ENCODE measurements at places on chromosomes 7 and 10.

- DNase-seq: no peak
Observed at GRCh38 chr10:104835422-104835821, 194.3 kb downstream of the SORCS3 start.

DNA sequence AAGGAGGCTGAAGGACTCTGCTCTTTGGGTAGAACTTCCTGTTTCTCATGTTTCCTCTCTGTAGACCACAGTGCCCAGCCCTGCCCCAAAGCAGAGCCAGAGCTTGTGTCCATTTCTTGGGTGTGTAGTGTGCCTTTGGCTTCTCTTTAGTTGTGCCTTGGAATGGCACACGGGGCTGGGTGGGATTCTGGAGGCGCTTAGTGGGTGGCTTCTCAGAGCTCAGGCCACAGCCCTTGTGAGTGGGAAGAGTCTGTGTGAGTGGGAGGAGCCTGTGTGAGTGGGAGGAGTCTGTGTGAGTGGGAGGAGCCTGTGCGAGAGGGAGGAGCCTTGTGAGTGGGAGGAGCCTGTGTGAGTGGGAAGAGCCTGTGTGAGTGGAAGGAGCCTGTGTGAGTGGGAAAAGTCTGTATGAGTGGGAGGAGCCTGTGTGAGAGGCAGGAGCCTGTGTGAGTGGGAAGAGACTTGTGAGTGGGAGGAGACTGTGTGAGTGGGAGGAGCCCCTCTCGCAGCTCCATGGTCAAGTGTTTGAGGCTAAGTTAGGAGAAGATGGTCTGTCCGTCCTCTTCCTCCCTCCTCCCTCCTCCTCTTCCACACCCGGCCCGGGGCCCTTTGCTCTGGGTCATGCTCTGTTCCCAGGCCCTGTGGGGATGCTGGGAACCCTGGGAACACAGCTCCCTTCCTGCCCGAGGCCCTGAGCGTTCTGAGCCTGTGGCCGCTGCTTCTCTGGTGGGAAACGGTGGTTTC is 153.0 kb downstream of the GRK5 start:
- DNase-seq: no peak

DNA sequence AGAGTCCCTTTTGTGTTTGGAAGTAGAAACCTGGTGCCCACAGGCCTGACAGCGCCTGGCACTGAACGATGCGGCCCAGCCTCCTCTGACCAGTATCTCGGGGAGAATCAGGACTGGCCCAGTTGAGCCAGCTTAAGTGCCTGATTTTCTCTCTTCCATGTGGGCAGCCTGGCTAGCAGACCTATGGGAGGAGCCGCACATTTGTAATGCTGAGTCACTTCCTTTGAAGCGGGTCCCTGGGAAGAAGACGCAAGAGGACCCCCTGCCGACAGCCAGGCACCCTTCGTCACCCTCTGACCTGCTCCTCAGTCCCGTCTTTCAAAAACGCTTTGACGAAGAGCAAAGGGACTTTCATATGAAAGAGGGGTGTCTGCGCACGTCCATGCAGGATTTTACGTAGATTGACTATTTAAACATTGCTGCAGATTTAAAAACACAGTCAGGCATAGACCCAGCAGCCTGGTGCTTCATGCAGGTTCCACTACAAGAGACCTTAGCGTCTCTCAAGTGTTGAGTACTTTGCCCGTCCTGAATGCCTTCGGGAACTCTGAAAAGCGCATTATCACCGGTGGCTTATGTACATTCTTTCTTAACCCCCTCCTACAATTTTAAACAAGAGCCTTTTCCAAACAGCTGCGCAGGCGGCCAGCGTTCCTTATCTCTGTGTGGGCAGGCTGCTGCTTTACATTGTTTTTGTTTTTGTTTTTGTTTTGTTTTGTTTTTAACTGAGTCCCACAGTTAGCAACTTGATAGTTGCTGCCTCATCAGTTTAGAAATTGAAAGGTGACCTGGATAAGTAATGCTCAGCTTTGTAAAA is 36.5 kb upstream of the AP5Z1 start:
- DNase-seq: peak; percentile 82

GRCh38 chr10:104028146-104028545 is 57.5 kb downstream of the COL17A1 start:
- peak; percentile 12 for DNase-seq

GRCh38 chr7:15376600-15376999 is 185.2 kb downstream of the AGMO start:
- DNase-seq: no peak

- DNase-seq: no peak
Observed at GRCh38 chr10:76451911-76452310, 1020.5 kb downstream of the LRMDA start.

- no peak for DNase-seq
Observed at GRCh38 chr7:73669288-73669701, 1.7 kb downstream of the VPS37D start.

GRCh38 chr10:129833468-129833950 is 130.6 kb downstream of the EBF3 start:
- no peak for DNase-seq

GRCh38 chr10:32981760-32982159 is 23.7 kb upstream of the ITGB1 start:
- DNase-seq: peak; percentile 52

GRCh38 chr7:139798892-139799291 is 21.1 kb upstream of the HIPK2 start:
- no peak for DNase-seq

DNA sequence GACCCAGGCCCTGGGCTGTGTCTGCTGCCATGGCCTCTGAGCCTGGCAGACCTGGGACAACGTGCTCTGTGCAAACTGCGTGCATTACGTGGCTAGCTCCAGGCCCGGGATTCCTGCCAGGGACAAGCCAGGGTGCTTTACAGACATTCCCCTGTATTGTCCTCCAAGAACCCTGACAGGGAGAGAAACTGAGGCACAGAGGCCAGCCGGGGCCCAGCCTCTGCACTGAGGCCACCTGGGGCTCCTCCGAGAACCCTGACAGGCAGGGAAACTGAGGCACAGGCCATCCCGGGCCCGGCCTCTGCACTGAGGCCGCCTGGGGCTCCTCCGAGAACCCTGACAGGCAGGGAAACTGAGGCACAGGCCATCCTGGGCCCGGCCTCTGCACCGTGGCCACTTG is 64.9 kb downstream of the CFAP46 start:
- no peak for DNase-seq

DNA sequence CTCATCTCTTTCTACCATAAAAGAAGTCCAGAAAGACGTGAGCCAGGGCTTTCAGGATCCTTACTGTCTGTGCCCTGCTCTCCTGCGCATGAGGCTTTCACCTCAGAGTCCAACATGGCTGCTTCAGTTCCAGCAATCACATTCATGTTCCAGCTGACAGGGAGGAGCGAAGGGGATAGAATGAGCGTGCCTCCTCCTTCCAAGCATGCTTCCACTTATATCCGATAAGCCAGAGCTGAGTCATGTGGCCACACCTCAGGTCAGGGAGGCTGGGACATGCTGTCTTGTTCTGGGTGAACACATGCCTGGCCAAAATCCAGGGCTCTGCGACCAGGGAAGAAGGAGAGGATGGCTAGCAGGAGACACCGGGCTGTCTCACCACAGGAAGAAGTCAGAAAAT is 248.2 kb downstream of the SKAP2 start:
- DNase-seq: no peak

DNA sequence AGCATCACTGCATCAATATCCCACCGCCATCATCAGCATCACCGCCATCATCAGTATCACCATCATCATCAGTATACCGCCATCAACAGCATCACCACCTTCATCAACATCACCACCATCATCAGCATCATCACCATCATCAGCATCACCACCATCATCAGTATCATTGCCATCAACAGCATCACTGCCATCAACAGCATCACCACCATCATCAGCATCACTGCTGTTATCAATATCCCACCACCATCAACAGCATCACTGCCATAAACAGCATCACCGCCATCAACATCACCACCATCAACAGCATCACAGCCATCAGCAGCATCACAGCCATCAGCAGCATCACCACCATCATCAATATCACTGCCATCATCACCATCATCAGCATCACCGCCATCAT is 115.8 kb downstream of the RGS10 start:
- no peak for DNase-seq

GRCh38 chr10:21308018-21308417 is 217.5 kb downstream of the SKIDA1 start:
- no peak for DNase-seq

DNA sequence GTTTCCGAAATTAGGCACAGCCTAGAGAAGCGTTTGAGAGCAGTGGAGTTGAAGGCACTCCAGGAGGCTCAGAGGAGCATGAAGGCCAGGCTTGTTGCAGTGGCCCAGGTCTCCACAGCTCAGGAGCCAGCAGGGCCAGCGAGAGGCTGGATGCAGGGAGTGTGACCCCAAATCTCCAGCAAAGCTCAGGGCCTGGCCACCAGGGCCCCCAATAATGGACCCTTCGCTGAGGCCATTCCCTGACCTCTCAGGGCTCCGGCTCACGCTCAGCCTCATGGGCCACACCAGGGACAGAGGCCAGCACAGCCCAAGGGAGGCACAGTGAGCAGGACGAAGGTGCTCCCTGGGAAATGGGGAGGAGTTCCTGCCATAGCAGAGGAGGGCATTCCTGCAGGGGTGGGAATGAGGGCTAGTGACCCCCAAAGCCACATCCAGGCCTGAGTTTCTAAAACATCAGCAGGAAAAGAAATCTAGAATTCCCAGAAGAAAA is 47.5 kb downstream of the EBF3 start:
- no peak for DNase-seq

GRCh38 chr7:101112233-101112632 is 14.7 kb upstream of the SERPINE1 start:
- DNase-seq: no peak

DNA sequence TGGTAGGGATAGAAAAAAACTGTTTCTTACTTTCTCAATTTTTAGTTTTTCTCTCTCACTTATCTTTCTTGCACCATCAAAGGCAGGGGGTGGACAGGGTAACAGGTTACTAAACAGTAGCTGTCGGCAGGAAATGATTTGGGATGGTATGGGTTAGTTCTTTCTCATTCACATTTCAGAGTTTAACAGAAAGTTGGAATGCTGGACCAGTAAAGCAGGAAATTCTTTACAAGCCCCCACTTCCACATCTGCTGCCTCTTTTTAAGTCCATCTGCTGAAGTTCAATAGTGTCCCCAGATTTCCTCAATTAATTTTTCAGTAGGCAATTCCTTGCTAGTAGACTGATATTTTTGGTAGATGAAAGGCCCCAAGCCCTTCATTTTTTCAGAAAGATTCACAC is 23.3 kb downstream of the TWIST1 start:
- peak; percentile 68 for DNase-seq

DNA sequence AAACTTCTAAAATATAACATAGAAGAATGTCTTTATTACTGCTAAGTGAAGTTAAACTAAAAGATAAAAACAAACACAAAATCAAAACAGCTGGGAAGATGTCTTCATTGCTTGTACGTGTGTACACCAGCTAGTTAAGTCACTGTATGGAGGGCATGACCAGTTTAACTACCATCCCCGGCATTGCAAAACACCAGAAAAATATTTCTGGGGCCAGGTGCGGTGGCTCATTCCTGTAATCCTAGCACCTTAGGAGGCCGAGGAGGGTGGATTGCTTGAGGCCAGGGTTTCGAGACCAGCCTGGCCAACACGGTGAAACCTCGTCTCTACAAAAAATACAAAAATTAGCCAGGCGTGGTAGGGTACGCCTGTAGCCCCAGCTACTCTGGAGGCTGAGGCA is 19.2 kb upstream of the C7orf33 start:
- DNase-seq: no peak

- DNase-seq: no peak
Observed at GRCh38 chr10:42428534-42428933, 209.8 kb downstream of the ZNF33B start.

DNA sequence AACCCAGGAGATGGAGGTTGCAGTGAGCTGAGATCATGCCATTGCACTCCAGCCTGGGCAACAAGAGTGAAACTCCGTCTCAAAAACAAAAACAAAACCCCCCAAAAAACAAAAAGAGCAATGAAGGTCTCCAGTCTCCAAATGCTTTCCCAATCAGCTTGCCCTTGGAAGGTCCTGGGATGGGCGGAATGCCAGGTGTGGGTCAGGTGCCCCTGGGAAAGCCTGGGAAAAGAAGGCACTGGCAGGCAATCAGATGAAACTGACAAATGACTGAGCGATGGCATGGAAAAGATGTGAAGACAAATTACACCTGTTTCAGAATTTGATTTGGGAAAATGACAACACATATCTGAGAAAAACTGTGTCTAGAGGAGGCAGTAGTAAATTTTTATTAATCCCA is 210.4 kb upstream of the IMMP2L start:
- DNase-seq: no peak

DNA sequence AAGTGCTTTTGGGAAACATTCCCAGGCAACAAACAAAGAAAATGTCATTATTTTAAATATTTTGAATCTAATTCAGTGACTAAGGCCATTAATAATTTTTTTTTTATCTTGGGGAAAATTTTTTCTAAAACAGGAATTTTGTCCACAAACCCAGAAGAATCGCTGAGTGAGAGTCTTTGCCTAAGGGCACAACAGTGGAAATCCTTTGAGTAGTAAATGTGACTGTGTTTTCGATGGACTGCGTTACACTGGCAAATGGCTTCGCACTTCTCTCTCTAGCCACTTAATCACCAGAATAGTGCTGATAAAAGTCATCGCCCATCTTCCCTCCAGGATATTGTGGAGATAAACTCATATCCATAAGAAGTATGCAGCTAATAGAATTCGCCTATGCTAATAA is 430.3 kb upstream of the AKR1E2 start:
- no peak for DNase-seq

GRCh38 chr7:132422502-132423111 is 153.7 kb downstream of the PLXNA4 start:
- peak; percentile 50 for DNase-seq
